Retina (tissue), 1 donor: ENCODE measurements at places on chromosomes 3 and 15.

GRCh38 chr3:25901796-25902195 lies 111.9 kb downstream of the OXSM start:
- DNase-seq, result no peak

DNA sequence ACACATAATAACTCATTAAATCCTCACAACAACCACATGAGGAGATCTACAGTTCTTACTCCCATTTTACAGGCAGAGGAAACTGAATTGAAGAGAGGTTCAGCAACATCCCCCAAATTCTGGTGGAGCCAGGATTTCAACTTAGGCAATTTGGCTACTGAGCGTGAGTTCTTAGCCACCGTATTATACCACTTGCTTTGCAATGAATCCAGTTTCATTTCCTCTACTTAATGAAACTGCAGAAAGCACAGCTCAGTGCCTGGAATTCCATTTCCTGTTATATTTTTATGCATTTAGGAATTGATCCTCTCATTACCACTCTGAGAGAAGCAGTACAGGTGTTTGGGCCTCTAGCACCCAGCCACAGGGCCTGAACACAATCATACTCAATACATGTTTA lies 4.3 kb downstream of the ZNF860 start:
- no peak for DNase-seq

DNA sequence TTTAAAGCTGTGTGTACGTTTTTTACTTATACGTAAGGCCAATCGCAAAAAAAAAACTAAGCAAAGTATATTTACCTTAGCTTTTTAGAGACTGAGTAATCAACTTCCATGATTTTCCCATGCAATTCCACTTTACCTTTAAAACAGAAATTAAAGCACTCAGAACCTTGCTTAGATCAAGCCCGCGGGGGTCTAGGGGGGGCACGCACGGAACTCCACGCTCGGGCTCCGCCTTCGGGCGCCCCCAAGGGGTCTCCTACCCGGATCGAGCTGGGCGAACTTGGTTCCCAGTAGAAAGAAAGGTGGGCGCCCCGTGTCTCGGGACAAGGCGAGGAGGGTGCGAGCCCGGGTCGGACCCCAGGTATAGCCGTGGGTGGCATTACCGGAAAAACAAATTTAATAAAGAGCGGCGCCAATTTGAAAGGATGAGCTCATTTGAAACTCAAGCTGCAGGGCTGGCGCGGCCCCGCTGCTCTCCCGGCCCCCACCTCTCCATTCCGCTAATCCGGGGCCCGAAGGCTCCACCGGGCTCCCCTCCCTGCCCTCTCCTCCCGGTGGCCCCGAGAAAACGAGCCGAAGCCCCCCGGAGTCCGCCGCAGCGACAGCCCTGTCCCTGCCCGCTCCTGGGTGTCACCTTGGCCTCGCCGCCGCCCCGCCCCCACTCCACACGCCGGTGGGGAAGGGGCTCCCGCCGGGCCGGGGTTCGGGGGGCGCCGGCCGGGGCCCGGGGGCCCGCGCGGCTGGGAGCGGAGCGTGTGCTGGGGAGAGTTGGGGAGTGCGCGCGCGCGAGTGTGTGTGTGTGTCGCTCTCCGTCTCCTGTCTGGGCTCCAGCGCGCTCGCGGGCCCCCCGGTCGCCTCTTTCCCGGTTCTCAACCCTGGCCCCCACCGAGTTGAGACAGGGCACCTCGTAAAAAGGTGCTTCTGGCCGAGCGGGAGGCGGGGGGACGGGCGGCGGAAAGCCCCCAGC lies 1.5 kb downstream of the IGF2BP2 start:
- DNase-seq, result peak; percentile 82

- DNase-seq, result no peak
These were observed 9.8 kb downstream of the MAP1A start for GRCh38 chr15:43527016-43527801.

DNA sequence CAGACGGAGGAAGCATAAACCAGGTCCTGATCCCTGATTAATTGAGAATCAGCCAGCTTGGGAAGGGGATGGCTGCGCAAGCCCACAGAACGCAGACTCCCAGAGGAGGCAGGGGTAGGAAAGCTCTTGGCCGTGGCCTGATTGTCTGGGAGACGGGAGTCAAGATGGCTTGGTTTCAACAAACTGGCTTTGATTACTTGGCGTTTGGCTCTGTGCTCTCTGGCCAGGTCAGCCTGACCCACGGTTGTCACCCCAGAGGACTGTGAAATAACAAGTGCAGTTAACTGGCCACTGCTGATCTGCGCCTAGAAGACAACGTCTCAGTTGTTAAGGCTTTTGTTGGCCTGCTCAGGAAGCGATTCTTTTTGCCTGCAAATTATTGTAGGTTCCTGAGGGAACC lies 387.0 kb upstream of the PROK2 start:
- no peak for DNase-seq

GRCh38 chr3:38158472-38158871 lies 6.9 kb upstream of the OXSR1 start:
- no peak for DNase-seq

DNA sequence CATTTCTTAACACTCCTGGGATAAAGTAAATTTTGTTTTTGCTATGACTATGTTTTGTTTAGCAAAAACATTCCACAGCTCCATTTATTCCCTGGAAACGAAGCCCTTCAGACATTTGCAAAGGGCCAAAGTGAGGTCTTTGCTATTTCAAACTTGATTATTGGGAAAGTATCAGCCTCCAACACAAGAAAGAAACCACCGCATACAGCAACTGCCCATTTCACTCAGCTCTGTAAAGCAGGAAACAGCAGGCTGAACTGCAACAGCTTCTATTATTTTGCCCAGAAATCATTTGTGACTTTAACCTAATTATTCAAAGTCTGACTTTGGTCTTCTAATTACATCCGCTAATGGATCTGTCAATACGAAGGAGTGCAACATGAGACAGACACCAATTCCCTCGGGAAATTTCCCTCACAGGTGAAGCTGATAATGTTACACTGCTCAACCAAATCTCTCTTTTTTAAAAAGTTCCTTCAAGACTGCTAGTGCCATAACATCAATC lies 72.1 kb downstream of the RFTN1 start:
- DNase-seq, result no peak

GRCh38 chr15:85581495-85581894 lies 201.1 kb downstream of the AKAP13 start:
- no peak for DNase-seq
